ENCODE measurements at places on chromosomes 16 and 17.

- DNase-seq, result peak; percentile 69
Measured at GRCh38 chr17:55314784-55315491, 50.2 kb downstream of the HLF start.

- DNase-seq, result no peak
Measured at GRCh38 chr16:54326266-54326662, 39.7 kb upstream of the IRX3 start.

DNA sequence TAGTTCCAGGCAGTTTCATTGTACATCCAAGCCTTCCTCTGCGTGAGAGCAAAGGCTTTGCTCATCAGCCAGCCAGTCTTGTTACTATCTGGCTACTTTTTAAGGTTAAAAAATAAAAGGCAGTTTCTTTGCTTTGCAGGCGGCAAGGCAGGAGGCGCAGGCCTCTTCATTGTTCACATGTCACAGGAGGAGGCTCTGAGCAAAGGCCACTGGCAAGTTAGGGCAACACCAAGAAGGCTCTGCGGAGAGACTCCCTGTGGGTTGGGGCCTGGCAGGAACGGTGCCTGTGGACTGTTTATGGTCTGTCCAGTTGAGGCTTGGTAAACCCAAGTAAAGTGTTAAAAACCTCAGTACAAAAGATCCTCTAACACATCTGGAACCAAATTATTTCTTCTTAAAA lies 3.9 kb upstream of the NT5C start:
- no peak for DNase-seq

- no peak for DNase-seq
Measured at GRCh38 chr17:60901806-60902205, 224.2 kb downstream of the BCAS3 start.

DNA sequence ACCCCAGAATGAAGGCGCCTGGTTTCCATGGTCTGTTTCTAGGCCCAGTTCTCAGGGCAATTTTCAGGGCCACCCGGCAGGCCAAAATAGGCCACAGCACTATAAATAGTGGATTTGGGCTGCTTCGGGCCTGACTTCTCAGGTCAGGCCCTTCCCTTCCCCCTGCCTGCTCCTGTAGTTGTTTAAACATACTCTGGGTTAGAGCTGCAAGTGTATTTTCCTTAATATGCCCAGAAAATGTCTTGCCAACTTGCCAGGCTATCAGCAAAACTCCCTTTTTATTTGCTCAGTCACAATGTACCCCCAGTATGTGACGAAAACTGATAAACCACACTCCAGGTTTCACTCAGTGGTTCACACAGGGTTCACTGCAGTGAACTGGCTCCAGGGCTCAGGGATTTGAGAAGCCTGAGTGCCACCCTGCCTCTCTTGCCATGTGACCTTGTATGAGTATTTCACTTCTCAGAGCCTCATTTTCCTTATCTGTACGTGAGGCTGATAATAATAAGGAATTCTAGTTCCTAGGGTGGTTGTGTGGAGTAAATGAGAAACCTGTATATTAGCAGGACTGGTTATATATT lies 76.5 kb downstream of the GPRC5B start:
- DNase-seq, result peak; percentile 25

- DNase-seq, result no peak
Measured at GRCh38 chr17:7572338-7572587, 7.2 kb upstream of the CD68 start.

- DNase-seq, result no peak
Measured at GRCh38 chr17:58304750-58305486, 23.7 kb downstream of the TSPOAP1 start.

DNA sequence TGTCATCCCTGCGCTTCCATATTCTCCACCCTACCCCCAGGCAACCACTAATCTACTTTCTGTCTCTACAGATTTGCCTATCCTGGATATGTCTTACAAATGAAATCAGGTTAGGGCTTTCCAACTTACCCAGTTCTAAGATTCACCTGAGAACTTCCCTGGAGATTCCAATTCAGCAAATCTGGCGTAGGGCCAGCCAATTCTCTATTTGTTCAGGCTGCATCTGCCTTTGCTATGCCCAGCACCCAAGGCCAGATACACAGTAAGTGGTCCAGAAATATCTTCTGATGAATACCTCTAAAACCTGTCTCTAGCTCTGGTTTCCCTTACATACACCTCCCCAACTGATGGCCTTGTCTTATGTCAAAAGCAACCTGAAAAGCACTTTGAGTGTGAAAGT lies 10.4 kb upstream of the CTCF start:
- DNase-seq, result no peak

- no peak for DNase-seq
Measured at GRCh38 chr17:59375857-59376256, 44.4 kb downstream of the YPEL2 start.

DNA sequence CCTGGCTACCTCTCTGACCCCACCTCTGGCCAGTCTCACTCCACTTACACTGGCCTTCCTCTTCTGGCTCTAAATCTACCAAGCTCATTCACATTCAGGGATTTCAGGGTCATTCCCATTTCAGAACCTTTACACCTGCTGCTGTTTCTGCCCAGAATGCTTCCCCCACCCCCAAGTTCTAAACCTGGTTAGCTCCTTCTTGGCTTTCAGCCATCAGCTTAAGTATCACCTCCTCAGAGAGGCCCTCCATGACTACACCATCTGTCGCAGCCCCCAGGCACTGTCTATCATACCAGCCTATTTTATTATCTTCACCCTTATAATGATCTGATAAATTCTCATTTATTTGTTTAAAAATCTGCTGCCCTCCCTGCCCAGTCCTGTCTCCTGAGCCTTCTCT lies 23.3 kb upstream of the NGFR start:
- no peak for DNase-seq

DNA sequence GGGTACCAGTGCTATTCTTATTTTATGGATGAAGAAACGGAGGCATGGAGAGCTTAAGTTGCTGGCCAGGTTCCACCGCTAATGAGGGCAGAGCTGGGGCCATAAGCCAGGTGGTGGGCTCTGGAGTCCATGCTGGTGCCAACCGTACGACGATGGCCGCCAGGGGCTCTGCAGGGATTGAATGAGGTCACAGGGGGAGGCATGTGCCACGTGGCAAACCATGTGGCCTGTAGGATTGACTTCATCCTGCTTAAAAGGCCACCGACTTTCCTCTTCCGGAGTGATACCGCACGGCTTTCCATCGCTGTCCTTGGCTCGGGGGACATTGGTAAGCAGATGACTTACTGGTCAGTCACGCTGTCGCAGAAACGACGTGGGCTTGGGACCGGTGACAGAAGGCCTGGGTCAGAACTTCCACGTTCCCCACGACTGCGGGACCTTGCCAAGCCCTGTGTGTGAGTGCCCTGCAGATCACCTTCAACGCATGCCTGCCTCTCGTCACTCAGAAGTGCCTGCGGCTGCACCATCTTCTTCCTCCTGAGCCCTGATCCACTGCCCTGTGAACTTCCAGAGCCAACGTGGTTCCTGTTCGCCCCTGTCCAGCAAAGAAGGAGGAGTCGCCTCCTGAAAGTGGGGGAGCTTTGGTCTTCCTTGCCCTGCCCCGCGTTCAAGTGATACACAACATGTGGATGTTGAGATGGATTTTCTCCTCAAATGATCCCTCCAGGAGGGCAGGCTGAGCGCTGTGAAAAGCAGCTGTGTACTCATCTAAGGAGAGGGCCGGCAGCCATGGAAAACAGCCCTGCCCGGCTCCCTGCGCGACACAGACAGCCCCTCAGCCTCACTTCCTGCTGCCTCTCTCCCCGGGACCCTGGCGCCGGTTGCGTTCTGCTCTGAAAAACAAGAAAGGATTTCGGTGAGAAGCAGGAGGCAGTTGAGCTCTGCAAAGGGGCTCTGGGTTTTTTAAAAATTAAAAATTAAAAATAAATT lies 176.7 kb downstream of the C16orf95 start:
- no peak for DNase-seq

DNA sequence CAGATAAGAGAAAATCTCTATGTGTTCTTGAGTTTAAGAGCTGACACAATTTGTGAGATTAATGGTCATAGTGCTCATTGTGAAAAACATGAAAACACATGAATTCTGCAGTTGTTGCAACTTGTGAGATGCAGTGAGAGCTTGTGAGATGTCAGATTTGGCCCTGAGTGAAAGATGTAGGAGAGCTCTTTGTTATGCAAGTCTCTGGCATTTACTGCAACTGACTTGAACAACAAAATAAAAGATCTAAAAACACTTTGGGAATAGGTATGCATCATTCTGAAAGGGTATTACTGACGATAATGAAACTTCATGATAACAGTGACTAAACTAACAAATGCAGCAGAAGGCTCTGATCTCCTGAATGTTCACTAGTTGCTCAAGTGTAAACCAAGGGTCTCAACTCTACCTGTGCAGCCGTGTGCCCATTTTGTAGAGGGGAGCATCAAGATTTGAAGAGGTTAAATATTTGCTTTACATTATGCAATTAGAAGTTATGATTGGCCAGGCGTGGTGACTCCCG lies 50.8 kb upstream of the SMIM36 start:
- DNase-seq, result peak; percentile 9

Measured in activated CD4-positive, alpha-beta T cell treated with anti-CD3 and anti-CD28 coated beads, Interleukin-2, Interleukin-4, amounts not matched to agents 100 ng/mL and 50 ng/mL, durations not matched to agents 16 hours and 8 hours (primary cell).